ENCODE measurements at places on chromosomes 16 and 17.

GRCh38 chr16:87391324-87391949 lies 699 bp upstream of the MAP1LC3B start:
- peak; percentile 36 for DNase-seq

- peak; percentile 25 for DNase-seq
These were observed 41.5 kb downstream of the TK2 start for GRCh38 chr16:66508248-66508913.

DNA sequence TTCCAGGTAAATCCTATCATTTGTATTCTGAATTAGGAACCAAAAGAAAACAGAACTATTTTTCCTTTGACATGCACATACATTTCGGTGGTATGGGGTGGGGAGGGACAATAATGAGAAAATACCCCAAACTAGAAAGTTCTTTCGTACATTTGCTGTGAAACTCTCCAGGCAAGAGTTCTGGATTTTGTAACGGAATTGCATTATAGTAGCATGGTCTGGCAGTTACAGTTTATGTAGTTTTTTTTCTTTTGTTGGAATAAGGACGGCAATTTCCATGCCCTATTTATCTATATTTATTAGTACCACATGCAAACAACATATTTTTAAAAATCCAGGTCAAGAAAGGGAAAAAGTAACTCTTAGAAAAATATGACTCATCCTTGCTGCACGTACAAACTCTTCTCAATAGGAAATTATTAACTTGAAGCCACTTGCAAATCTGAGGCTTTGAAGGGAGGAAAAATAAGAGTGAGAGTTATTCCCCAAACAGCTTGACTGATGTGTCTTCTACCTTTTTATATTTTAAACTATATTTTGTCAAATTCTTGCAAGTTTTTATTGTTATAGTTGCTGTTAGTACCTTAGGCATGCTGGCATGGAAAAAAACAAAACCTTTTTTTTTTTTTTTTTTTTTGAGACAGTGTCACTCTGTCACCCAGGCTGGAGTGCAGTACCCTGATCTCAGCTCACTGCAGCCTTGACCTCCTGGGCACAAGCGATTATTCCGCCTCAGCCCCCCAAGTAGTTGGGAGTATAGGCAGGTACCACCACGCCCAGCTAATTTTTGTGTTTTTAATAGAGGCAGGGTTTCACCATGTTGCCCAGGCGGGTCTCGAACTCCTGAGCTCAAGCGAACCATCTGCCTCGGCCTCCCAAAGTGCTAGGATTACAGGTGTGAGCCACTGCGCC lies 69.3 kb downstream of the WWP2 start:
- peak; percentile 29 for DNase-seq

DNA sequence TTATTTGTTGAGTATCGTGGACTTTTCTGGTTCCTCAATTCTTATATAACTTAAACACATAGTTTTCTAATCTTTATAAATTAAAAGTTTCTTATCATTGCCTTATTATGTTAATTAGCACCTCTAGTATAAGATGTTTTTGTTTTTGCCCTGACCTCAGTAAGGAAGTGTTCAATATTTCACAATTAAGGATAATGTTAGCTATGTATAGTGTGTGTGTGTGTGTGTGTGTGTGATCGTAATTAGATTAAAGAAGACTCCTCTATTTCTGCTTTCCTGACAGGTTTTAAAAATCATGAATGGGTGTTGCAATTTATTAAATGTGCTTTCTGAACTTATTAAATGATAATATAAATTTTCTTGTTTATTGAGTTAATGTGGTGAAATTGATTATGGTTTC lies 12.0 kb downstream of the IL21R start:
- no peak for DNase-seq

GRCh38 chr17:53626286-53626685 lies 196.4 kb upstream of the KIF2B start:
- DNase-seq = peak; percentile 62

DNA sequence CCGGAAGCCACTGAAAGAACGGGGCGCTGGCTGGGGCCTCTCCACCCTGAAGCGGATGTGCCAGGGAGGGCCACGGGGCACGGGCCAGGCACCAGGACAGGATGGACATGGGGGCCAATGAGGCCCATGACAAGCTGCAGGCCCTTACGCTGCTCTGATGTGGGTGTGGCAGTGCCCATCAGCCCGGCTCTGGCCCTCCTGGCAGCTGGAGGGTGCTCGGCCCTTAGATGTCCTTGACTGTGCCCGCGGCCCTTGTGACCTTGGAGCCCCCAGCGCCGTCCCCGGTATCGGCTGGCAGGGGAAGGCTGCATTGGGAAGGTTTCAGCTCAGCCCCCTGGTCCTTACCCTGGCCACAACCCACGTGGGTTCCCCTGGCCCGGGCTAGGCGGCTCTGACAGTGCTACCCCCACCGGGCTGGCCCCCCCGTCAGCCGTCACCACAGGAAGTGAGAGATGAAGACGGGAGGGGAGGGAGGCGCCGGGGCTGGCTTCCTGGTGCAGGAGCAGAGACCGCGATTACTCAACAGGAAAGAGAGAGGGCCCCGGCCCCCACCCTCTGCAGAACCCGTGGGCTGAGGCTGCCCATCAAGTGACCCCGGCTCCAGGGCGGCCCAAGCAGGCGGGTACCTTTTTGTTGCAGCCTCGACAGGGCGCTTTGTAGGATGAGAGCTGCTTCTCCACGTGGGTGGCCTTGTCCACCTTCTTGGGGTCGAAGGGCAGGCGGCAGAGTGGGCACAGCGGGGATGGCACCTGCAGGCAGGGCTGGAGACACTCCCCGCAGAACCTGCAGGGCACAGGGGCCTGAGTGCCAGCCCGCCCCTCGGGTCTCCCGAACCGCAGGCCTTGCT lies 5.3 kb downstream of the RNF166 start:
- DNase-seq = peak; percentile 65

GRCh38 chr17:61387011-61387410 lies 12.6 kb upstream of the TBX2 start:
- DNase-seq = no peak

DNA sequence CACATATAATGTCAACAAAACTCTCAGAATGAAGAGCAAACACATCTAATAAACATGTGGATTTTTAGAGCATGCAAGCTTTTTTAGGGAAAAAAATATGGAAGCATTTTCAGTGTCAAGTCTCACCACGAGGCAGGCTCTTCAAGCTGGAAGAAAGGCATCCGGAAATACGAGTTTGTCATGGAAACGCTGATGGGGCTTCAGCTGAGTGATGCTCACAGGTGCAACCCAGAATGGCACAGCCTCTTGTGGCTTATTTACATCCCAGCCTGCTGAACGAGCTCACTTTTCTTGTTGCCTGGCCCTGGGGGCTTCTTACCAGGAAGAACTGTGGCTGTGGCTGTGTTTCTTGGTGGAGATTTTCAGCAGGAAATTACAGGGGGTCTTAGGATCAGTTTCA lies 24.1 kb upstream of the DYNLL2 start:
- no peak for DNase-seq

DNA sequence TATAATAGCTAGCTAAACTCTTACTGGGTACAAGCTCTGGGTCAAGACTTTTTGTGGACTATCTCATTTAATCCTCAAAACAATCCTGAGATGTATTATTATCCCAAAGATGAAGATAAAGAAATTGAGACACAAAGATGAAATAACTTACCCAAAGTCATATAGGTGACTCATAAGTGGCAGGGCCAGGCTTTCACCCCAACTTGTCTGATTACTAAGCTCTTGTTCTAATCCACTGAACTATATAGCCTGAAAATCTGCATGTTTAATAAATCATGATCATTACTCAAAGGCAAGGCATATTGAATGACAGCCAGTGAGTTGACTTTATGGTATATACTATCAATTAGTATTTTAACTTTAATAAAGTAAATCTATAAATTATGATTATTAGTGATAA lies 77.4 kb downstream of the SKAP1 start:
- no peak for DNase-seq

DNA sequence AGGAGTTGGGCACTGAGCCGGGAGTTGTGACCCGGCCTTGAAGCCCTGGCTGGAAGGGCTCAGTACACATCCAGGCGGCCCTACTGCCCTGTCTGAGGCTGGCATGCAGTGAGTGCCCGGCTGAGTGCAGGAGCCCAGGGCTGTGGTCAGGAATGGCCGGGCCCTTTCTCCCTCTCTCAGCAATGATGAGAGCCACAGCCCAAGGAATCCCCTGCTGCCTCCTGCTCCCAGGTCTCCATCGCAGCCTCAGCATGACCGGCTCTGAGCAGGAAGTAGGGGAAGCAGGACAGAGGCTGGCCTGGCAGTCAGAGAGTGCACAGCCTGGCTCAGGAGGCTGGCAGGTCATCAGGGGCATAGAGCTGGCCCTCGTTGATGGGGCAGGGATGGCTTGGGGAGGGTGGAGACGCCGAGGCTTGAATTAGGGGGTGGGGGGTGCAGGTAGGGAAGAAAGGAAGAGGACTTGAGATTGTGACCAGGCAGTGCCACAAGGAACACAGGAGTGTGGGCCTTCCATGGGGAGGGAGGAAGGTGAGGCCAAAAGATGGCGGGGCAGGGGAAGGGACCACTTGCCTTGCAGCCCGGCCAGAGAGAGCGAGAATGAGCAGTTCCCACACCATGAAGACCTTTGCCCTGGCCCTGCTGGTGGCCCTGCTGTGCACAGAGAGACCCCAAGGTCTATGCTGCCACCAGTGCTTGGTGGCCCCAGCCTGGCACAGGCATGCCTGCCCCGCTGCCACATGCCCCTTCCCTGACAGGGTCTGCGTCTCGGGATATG lies 32.1 kb upstream of the KRT17 start:
- no peak for DNase-seq

DNA sequence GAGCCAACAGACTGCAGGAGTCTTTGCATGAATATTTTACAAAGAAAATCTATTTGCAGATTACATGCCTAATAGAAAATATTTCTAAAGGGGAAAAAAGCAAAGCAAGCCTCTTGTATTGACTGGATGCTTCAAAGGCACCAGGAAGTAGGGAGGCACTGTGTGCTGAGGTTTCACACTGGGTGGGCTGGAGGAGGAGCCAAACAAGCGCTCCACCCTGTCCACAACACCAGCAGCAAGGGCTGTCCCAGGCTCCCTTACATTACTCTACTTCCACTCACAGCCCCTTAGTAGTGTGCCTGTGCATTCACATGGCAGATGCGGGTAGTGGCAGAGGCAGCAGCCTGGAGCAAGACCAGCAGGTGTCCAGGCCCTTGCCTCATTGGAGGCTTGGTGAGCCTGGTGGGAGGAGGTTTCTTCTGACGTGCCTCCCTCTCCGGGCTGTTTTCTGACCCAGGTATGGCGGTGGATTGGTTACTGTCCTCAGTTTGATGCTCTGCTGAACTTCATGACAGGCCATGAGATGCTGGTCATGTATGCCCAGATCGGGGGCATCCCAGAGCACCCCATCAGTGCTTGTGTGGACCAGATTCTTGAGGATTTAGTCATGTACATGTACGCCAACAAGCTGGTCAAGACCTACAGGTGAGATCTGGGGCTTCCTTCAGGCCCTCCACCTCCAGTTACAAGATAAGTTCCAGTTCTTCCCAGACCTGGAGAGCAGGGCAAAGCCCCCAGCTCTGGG lies 7.0 kb upstream of the CCNF start:
- no peak for DNase-seq

DNA sequence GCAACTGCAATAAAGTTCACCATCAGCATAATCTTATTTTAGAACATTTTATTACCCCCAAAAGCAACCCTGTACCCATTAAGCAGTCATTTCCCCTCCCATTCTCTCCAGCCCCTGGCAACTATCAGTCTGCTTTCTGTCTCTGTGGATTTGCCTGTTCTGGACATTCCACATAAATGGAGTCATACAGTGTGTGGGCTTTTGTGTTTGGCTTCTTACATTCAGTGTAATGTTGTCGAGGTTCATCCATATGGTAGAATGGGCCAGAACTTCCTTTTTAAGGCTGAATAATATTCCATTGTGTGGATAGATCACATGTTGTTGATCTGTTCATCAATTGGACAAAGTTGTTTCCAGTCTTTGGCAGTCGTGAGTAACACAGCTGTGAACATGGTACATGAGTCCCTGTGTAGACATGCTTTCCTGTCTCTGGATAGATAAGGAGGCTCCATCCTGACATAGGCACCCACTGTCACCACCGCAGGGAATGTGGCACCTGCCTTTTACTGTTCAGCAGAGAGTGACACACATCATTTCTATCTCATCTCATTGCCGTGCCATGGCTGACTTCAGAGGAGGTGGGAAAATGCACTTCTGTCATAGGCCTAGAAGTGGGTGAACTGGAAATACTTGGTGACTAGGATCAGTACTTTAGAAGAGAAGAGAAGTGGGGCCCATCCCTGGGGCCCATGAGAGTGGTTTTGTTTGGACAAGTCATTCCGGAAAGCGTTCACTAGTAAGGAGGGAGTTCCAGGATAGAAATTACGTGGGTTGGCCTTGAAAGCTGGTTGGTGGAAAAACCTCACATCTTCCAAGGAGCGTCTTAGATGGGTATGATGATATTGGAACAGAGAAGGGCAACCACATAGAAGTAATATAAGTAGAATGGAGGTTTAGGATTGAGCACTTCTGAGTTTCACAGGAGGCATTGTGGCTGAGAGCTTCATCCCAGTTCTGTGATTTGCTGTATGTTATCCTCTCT lies 25.8 kb downstream of the EPN2 start:
- peak; percentile 41 for DNase-seq

- no peak for DNase-seq
These were observed 708 bp downstream of the BAIAP2 start for GRCh38 chr17:81035521-81036196.

- no peak for DNase-seq
These were observed 2.8 kb upstream of the NUBP1 start for GRCh38 chr16:10740845-10741208.

DNA sequence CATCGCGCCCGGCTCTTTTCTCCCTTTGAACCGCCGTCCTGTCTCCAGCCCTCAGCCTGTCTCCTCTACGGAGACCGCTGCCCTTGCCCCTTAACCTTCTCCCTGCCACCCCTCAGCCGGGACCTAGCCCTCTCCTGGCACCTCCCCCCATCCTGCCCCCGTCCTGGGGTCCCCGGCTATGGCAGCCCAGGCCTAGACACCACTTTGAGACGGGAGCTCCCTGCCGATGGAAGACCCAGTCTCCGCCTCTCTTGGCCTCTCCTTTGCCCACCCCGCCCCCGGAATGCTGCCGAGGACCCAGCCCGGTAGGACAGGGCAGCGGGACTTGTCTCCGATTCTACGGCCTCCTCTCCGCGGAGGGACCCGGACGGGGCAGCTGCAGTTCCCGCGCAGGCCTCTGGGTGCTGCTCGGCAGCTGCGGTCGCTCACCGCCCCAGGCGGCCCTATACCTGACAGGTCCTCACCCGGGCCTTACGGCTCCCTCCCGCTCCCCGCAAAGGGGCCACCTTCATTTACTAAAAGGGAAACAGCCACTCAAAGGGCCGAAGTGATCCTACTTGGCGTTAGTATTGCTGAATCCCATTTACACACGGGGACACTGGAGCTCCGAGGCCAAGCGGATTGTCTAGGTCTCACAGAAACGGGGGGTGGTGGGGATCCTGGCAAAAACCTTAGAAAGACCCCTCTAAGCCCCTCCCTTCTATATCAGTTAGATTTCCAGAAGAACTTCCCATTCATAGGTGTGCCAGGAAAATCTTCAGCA lies 32.6 kb upstream of the TAC4 start:
- DNase-seq = peak; percentile 60

- no peak for DNase-seq
These were observed 9.2 kb upstream of the KANSL1 start for GRCh38 chr17:46202424-46202823.

- DNase-seq = no peak
These were observed 424 bp downstream of the YBX2 start for GRCh38 chr17:7293816-7294613.

- DNase-seq = no peak
These were observed 16.6 kb upstream of the CCL8 start for GRCh38 chr17:34302636-34303035.

All from fibroblast of skin of scalp (primary cell).